ENCODE measurements at places on chromosomes 13 and 19.
A peak's percentile ranks its signal among the peaks of the same experiment; 100 is the strongest.

GRCh38 chr13:50847501-50847900 lies 4.0 kb upstream of the DLEU7 start:
- no peak for DNase-seq

- DNase-seq, result no peak
Observed at GRCh38 chr13:102561933-102562332, 34.9 kb upstream of the TPP2 start.

DNA sequence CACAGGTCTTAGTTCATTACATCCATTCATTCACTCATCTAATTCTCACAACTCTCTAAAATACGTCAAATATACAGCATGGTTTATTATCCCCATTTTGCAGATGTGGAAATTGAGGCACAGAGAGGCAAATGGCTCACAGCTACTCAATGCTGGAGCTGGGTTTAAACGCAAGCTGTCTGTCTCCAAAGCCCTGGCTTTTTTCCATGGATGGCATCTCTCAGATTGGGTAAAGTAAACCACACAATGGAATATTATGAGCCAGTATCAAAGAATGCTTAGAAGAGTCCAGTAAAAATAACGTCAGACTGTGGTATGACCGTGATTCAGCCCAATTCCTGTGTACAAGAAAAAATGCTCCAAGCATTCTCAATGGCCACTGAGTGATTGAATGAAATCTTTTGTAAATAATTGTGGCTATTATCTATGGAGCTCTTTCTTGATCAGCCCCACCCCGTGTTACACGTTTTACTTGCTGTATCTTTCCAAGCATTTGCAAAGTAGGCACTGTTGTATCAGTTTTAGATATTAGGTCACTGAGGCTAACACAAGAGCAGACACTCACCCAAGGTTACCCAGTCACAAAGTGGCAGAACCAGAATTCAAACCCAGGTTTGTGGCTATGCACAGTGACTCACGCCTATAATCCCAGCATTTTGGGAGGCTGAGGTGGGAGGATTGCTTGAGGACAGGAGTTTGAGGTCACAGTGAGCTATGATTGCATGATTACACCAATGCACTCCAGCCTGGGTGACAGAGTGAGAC lies 5.5 kb upstream of the ACP7 start:
- DNase-seq, result no peak

DNA sequence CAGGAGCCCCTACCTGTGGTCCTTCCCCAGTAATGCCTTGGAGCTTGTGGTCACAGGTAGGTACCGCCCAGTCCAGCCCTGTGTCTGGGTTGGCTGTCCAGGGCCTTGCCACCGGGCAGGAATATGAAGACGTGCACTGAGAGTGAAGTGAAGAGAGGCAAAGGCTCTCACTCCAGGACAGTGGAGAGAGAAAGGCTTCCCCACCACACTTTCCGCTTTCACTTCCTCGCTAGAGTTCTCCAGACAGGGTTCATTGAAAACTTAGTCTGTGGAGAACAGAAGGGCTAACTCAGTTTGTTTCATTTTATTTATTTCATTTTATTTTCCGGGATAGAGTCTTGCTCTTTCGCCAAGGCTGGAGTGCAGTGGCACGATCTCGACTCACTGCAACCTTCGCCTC lies 14.2 kb downstream of the FCAR start:
- DNase-seq, result no peak

- DNase-seq, result no peak
Observed at GRCh38 chr13:61414686-61415057, 977 bp downstream of the PCDH20 start.

DNA sequence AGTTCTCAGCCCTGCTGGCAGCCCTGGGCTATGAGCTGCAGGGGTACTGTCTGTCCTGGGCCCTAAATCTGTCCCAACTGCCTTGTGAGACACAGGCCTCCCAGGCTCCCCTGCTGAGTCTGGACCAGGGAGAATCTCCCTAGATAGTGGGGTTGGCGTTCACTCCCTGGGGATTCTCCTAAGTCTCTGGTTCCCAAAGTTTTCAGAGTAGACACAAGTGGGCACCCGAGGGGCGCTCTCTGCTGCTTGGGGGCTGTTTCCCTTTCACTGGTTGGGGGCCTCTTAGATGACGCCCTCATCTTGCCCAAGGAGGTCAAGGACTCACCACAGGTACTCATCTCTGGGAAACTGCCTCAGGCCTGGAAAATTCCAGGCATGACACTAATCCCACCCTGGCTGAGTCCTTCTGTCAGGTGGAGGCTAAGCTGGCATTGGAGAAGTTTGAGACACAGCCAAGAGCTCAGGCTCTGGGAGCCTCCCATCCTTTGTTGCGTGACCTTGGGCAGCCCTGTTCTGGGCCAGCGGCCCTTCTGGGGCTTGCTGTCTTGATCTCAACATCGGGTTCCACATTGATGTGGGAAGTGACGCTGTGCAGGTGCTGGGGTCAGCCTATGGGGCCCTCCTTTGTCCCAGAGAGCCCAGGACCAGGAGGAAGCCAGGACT lies 3.9 kb downstream of the RPL18A start:
- DNase-seq, result no peak

DNA sequence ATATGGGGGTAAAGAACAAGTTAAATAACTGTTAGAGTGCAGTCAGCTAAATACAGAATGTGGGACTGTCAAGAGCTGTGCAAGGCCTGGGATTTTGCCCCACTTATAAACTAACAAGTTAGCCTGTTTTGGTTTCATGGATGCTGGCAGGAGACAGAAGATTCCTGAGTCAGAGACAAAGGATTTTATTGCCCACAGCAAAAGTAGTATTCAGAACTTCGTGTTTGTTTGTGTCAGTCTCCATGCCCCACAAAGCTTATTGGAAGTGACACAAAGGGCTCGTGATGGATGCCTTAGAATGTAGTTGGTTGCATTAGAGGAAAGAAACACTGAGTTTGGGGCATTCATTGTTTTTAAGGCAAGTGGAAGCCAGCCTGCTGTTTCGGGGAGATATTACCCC lies 22.2 kb upstream of the SPRYD7 start:
- no peak for DNase-seq

GRCh38 chr13:112060282-112060830 lies 6.6 kb upstream of the SOX1 start:
- DNase-seq, result no peak

DNA sequence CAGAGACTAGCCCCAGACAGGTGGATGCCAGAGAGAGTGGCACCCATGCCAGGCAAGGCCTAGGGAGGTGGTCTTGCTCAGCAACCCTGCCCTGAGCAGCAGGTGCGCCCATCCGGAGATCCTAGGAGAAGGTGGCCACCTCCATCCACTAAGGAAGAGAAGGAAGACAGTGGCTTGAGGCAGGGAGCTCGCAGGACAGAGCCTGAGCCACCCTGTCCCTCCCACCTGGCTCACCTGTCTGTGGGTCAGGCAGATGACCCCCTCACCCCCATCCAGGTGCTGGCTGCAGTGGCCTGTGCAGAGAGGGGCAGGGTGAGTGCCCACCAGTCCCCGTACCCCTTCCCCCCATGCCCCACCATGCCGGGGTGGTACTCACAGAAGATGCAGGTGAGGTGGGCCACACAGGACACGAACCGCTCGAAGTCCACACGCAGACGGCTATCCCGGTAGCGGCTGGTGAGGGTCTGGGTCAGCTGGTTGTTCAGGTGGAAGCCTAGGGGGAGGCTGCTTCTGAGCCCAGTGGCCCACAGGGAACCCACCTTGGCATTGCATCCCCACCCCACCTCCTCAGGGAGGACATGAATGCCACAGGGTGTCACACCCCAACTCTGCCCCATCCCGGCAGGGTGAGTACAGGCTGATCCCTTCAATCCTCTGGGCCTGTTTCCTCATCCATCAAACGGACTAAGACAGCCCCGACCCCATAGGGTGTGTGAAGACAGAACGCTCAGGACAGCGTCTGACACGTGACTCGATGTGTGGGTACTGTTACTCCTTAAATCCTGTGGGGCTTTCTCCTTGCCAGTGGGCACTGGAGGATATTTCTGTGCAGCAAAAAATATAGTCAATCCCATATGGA lies 13.3 kb downstream of the CAPN12 start:
- no peak for DNase-seq

GRCh38 chr19:10543420-10544241 lies at the start of gene ATG4D:
Gene ATG4D, plus strand, starts transcription at chr19:10543904. Its CDS starts 187 bp downstream, at chr19:10544091.
- peak; percentile 97 for DNase-seq

DNA sequence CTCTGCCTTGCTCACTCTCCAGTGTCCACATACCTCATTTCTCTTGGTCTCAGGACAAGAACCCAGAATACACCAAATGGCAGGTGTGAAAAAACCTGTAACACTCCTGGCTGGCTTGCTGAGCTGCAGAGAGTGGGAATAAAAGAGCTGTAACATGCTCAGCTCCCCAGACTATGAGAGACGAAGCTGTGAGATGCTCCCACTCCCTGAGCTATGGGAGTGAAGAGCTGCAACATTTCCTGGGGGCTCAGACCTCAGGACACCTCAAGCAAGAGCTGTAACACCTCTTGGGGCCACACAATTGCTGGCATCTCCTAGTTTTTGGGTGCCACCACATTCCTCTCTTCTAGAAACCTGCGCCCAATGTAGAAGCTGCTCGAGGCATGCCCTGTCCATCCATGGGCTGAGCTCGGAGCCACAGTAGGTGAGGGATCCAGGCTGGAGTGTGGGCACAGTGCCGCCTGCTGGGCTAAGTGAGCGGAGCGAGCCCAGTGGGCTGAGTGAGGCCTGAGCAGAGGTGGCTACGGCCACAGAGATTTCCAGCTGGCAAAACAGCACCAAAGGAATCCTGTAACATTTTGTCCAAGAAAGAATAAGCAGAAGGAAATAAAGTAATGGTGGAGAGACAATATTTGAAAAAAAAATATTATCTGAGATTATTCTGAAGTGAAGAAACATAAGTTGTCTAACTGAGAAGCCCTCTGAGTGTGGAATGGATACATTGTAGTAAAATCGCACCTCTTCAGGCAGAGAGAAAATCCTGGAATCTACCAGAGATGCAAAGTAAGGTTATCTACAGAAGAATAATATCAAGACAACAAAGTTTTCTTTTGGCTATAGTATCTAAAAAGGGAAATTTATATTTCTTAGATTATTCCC lies 186.2 kb upstream of the PCDH9 start:
- DNase-seq, result peak; percentile 5

DNA sequence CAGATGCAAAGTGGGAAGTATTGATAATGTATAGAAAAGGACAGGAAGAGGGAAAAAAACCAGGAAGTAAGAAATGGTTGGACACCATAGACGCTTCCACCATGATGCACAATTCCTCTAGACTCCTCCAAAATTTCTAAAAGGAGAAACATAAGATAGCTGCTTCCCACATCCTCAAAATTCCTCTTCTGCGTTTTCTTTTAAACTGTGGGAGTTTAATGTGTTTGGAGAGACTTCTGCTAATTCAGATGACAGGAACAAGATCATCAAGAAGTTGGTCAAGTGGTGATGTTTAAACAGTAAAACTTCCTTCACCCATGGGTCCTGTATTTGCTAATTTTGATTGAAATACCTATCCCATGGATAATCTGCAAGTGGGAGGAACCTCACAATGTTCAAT lies 130.2 kb downstream of the IRS2 start:
- DNase-seq, result no peak

DNA sequence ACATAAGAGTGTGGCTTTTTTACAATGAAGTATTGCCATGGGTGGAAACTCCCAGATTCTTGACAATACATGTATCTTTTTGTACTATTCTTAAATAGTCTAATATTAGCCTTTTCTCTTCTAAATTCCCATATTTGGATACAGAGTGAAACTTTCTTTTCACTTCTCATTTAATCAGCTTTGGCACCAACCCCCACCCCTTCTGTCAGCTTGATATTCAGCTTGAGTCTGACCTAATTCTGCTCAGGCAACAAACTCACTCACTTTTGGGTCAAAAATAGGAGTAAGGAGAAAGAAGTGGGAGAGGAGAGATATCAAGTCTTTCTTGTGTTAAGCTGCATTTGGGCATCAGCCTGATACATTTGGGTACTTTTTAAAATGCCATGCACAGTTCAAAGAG lies 397.5 kb downstream of the COG6 start:
- no peak for DNase-seq

DNA sequence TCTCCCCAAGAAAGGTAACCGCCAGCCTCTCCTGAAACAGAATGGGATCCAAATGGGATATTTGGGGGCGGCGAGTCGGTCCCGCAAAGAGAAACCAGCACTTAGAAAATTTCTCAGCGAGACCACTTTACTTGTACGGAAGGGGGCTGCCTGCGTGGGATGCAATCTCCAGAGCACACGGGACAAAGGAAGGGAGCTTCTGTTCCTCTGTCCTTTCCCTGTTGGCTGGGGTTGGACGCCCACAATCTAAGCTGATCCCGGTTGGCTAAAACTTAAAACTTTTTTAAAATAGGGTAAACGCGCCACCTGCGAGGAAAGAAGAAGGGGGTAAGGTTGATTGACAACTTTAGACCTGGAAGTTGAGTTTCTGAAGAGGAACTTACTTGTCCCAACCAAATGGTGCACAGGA lies 826 bp upstream of the BSG start:
- DNase-seq, result no peak

DNA sequence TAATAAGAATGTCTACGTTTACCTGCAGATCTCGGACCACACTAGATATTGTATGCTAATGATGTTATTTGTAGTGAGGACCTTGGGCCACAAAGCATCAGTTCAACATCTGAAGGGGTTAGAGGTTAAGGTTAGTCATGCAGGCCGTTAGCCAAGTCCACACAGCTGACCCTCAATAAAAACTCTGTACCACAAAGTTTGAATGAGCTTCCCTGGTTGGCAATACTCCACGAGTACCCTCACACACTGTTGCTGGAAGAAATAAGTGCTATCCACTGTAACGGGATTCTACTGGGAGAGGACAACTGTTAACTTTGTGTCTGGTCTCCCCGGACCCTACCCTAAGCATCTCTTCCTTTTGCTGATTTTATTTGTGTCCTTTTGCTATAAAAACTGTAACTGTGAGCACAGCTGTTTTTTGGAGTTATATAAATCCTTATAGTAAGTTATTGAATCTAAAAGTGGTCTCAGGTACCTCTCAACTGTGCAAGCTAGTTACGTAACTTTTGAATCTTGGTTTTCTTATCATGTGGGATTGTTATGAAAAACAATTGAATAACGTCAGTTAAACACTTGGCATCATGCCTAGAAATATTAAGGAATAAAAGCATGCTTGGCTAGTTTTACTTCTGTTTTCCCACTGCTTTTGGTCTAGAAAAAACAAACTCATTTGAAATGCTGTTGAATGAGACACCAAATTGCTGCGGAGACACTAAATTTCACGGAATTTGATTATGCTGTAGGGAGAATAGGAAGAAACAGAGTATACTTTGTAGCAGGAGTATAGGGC lies 181.5 kb downstream of the DNAJC3 start:
- no peak for DNase-seq

GRCh38 chr19:30882411-30883005 lies 466.7 kb downstream of the TSHZ3 start:
- DNase-seq, result no peak

GRCh38 chr19:8252922-8253589 lies 43.9 kb downstream of the CERS4 start:
- peak; percentile 88 for DNase-seq

GRCh38 chr13:77299587-77299986 lies 27.3 kb downstream of the MYCBP2 start:
- no peak for DNase-seq

- DNase-seq, result no peak
Observed at GRCh38 chr19:4376028-4376670, 24.2 kb downstream of the SH3GL1 start.

- no peak for DNase-seq
Observed at GRCh38 chr13:32960626-32961025, 55.6 kb upstream of the KL start.

- no peak for DNase-seq
Observed at GRCh38 chr19:16856091-16856490, 26.9 kb downstream of the SIN3B start.
